ENCODE measurements at places on chromosomes 1 and 21. TPM values are rescaled to one million over a fixed set of nuclear protein-coding genes. Genes with fewer than 3 reads are reported as not detected.

DNA sequence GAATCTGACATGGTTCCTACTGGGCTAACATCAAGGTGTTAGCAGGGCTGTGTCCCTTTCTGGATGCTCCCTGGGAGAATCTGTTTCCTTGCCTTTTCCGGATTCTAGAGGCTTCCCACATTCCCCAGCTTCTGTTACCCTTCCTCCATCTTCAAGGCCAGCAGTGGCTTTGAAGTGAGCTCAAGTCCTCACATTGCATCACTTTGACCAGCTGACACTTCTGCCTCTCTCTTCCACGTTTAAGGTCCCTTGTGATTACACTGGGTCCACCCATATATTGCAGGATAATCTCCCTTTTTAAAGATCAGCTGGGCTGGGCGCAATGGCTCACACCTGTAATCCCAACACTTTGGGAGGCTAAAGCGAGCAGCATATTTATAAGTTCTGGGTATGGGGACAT is 33.1 kb downstream of the CNST start:
- no peak for DNase-seq

DNA sequence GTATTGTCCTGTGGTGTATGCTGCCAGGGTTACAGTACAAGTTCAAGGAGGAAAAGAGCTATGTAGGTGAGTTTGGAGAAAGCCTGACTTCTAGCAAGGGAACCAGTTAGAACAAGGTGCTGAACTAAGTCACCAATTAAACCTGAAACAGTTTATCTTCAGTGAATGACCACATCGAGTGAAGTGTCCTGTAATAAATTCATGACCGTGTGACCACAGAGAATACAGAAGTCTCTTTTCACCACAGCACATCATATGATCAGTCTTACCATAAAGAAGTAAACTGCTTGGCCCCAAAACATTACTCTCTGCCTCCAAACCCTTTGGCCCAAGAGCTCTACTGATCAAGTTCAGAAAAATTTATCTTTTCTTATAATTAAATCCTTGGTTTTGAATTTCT is 141.4 kb downstream of the DAB1 start:
- no peak for DNase-seq

- DNase-seq = no peak
Measured at GRCh38 chr21:38429011-38429410, 69.3 kb downstream of the ERG start.

SLC41A1 gene
- 9.0 TPM for polyA plus RNA-seq

GRCh38 chr1:21352586-21352985 is 62.3 kb upstream of the ECE1 start:
- no peak for DNase-seq

DNA sequence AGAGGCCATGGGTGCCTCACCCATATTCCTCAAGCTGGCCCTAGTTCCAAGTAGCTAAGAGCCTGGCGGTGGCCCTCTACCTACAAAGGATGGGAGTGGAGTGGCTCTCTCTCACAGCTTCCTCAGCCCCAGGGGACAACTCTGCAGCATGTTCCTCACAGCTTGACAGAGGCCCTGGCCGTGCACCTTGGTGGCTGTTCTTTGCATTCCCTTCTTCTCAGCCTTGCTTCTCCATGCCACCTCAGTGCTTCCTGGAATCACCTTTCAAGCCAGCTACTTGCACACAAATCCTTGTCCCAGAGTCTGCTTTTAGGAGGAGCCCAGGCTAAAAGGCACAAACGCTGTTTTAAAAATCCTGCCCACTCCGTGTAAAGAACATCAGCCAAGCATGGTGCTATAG is 69.0 kb upstream of the DIRAS3 start:
- no peak for DNase-seq

DNA sequence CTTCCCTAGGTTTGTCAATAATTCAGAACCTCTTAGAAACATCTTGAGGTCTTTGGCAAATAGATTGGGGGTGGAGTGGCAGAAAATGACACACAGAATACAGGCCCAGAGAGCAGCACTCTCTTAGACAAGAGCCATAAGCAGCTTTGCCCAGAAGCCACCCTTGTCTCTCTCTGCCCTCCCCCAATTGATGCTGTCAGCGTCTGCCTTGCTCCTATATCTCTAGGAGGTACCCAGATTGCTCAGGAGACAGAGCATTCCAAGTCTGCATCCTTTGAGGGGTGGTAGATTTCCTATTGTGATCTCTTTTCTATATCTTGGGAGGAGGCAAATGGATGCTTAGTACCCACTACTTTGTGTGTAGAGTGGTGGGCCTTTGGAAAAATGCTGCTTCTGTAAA is 1.8 kb downstream of the RGL1 start:
- DNase-seq = no peak

DNA sequence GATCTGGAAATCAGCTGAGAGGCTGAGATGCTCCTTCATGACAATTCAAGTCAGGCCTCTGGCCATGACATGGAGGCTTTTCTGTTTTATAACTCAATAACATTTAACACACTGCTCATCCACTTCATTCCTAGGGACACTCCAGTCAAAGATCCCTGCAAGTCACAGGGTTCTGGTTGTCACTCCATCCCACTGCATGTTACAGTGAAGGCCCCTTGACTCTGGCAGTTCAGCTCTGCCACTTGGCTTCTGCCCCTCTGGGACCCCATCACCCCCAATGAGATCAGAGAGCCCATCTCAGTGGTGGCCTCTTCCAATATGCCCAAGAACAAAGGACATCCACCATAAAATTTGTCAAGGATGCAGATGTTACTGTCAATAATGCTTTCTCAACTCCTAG is 10.0 kb upstream of the FAM110D start:
- no peak for DNase-seq

CCDC185 gene
- polyA plus RNA-seq = not detected

DNA sequence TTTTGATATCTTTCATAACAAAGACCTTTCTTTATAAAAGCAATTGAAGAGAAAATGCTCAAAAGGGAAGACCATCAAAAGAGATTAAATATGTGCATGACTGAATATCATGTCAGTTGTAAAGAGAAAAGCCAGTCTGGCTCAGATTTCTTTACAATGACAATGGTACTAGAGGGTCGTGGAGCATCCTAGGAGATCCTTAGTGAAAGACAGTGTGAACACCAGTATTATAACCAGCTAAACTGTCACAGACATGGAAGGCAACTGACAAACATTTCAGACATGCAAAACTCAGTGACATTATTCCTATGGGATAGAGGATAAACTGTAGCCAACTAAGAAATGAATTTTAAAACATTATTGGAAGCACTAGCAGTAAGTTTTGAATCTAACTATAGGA is 27.1 kb upstream of the ADARB1 start:
- DNase-seq = no peak

DNA sequence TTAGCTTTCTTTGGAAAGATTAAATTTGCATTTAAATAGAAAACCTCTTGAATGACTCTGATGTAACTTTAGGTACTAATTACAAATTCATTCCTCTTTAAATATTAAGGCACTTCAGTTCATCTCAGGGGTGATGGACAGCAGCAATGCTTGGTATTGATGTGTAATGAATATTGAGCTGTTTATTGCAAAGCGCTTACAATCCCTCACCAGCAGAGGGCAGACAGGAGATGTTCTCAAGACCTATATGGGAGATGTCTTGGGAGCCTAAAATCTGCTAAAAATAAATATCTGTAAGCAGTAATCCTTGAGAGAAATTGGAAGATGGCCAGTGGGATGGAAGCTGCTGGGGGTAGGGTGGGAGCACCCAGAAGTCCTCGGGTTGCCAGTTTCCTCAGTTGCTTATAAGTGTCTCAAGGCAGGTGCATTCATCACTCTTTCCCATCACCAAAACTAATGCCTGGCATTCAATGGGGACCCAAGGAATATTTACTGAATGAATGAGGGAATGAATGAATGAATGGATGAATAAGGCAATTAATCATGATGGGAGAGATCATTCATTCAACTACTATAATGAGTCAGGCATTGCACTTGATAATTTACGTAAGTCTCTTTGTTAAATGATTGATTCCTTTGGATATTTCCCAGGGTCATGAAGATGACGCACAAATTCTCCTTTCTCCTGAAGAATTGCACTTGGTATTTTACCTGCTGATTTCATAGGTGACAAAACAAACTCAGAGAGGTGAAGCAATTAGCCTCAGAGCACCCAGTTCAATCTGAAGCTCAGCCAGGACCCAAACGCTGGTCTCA is 2.3 kb downstream of the KLHDC8A start:
- peak; percentile 56 for DNase-seq

DNA sequence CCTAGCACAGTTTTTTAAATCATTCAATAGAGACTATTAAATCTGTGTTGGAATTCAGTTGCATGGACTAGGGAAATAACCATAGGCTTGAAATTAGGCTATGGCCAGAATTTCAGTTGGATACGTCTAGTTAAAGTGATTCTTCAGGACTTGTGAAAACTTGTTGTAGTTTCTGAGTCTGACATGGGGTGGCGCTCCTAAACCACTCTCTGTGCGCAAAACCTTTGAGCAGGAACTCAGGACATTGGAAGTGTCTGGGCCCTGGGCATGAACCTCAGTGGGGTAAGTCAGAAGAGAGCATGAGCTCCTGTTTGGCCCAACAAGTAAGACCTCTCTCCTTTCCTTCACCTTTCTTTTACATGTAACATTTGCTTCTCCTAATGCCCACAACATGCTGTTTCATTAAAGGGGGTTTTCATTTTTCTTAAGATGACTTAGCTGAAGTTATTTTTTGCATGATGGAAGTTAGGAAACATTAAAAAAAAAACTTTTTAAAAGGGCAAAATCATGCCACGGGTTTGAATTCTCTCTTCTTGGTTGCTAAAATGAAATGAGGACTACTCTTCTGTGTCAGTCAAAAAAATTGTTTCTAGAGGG is 17.1 kb upstream of the CCDC190 start:
- no peak for DNase-seq

DNA sequence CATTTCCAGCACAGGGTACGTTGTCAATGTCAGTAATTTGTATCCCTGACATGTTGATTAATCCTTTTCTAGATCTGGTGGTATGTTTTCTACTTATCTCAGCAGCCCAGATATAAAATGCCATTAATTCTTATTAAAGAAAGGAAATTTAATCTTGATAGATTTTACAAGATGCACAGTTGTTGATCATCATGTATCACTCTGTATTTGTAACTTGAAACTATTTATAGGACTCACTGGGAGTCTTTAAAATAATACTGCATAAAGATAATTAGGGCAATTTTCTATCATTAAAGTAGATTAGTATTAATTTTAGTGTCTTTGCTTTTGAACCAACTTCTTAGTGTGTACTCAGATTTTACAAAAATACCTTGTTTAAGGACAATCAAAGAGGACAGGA is 84.9 kb downstream of the GREM2 start:
- DNase-seq = no peak

- no peak for DNase-seq
Measured at GRCh38 chr1:2603521-2604155, 17.1 kb downstream of the PRXL2B start.

GRCh38 chr1:60636946-60637345 is 445.4 kb upstream of the NFIA start:
- DNase-seq = no peak

DNA sequence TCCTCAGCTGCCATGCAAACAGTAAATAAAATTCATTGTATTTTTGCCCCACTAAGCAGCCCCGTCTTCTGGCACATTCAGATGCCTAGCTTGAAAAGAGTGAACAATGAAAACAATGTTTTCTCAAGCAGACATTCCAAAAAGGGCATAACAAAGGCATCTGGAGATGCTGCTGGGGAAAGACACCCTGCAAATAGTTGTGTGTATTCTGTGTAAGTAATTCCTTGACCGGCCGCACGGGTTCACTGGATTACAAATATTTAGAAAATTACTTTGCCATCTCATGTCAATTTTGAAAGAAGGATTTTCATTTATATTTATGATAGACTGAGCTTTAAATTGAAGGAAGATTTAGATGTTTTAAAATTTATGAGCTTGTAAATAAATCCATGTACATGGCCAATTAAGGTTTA is 142.2 kb downstream of the SLC45A1 start:
- DNase-seq = no peak

- no peak for DNase-seq
Measured at GRCh38 chr1:13540866-13541265, 27.1 kb upstream of the LRRC38 start.

- no peak for DNase-seq
Measured at GRCh38 chr21:39452970-39453342, 1.2 kb downstream of the SH3BGR start.

GRCh38 chr1:230123280-230124185 is 56.5 kb downstream of the GALNT2 start:
- no peak for DNase-seq

LCE1A gene
- polyA plus RNA-seq = not detected

DNA sequence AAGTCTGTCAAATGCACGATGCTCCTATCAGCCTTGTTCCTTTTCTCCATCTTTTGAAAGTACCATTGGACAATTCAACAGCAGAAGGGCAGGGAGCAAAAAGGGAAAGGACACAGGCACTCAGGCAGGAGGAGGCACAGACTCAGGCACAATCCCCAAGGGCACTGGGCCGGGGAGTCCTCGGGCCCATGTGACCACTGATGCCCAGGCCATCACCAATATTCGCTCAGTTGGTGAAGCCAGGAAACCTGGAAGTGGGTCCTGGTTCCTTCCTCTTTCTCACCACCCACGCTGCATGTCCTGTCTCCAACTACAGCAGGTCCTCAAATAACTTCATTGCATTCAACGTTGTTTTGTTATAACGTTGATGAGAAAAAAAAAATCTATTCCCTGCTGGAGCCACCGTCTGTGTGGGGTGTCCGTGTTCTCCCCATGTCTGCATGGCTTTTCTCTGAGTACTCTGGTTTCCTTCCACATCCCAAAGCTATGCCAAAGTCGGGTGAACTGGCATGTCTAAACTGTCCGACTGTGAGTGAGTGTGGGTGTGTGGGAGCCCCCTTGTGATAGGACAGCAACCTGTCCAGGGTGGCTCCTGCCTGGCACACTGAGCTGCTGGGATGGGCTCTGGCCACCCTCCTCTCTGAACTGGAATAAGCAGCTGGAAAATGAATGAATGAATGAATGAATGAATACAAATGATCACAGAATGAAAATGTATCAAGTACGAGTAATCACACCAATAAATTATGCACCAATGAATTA is 12.5 kb downstream of the NID1 start:
- no peak for DNase-seq

GRCh38 chr1:60637651-60638050 is 444.7 kb upstream of the NFIA start:
- DNase-seq = no peak

RBM8A gene
- polyA plus RNA-seq = 148 TPM

DNA sequence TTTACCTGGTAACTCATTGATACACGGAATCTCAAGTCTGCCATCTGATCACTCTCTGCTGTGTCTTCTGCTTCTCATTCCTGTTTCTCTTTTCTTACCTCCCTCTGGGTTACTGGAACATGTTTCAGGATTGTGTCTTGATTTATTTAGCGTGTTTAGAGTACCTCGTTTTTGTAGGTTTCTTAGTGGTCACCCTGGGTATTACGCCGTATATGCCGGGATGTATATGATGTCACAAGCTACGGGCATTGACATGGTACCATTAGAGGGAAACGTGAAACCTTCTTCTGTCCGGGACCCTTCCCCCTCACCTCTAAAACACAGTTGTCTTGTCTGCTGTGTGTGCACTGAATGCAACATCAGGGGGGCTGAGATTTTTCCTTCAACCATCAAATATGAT is 2.8 kb downstream of the ACTRT2 start:
- no peak for DNase-seq
